Hematopoietic multipotent progenitor cell treated with erythropoietin and hydrocortisone succinate and interleukin-3 and kit ligand, for 15 days (in vitro differentiated cells): ENCODE measurements at places on chromosomes 1 and 21.

DNA sequence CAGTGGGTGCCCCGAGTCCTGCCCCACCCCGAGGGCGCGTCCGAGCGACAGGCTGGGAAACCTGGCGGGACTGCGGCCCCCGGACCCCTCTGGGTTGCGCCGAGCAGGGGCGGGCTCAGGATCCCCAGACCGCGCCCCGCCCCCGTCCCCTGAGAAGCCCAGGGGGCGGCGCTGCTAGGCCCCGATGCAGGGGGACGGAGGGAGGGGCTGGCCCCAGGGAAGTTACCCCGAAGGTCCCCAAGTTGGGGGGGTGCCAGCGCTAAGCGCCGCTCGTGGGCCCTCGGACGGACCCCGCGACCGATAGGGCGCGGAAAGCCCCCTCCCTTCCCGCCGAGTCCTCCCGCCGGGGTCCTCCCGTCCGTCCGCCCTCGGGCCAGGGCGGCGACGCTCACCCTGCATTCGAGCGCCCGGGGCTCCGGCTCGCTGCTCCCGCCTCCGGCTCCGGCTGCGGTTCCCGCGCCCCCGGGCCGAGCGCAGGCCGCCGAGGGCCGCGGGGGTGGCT is 414 bp downstream of the GPR153 start:
- DNase-seq, result no peak

GRCh38 chr1:63023637-63024036 is 239.7 kb downstream of the ATG4C start:
- DNase-seq, result no peak

- DNase-seq, result no peak
Measured at GRCh38 chr1:174569240-174569639, 121.5 kb downstream of the GPR52 start.

DNA sequence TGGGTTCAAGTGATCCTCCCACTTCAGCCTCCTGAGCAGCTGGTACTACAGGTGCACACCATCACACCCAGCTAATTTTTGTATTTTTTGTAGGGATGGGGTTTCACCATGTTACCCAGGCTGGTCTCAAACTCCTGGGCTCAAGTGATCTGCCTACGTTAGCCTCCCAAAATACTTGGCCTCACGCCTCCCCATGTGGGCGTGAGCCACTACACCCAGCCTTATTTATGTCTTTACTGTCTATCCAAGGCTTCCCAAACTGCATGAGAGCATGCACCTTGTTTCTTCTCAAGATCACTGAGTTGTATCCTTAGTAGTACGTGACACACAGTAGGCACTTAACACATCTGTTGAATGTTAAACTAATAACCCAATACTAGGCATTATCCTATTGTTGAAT is 14.2 kb downstream of the WASF2 start:
- DNase-seq, result peak; percentile 34

- no peak for DNase-seq
Measured at GRCh38 chr1:7962014-7962335, 464 bp downstream of the PARK7 start.

- DNase-seq, result no peak
Measured at GRCh38 chr1:3768811-3769390, 3.6 kb upstream of the SMIM1 start.

- DNase-seq, result no peak
Measured at GRCh38 chr1:17914987-17915386, 159.9 kb downstream of the ACTL8 start.

GRCh38 chr1:29599826-29600225 is 363.5 kb downstream of the PTPRU start:
- DNase-seq, result no peak

DNA sequence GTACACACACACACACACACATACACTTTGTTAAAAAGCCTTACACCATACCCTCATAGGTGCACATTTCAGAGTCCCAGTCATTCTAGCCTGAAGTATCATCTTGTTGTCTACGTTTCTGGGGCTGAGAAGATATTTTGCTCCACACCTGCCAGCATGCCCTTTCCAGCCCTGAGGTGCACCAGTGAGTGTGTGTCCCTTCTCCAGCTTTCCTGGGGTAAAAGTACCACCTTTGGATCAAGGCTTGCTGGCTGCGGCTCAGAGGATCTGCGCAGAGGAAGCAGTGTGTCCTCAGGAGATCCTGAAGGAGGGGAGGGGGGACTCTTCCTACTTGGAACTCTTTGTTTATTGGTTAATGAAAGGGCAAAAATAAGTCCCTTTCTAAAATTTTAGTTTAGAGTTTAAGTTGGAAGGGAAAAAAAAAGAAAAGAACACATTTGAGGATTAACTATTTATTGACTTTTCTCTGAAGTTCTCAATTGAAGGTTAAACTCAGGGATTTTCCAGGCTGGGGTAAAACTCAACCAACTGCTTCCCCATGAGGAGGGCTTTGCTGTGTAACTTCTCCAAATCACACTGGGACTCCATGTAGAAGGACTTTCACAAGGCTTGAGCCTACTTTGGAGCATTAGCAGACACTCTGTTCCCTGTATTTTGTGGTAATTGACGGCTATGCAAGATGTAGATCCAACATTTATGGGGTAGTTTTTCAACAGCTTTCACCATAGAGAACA is 200.3 kb upstream of the SGIP1 start:
- DNase-seq, result no peak

GRCh38 chr1:67997746-67998145 is 52.7 kb downstream of the DIRAS3 start:
- no peak for DNase-seq

DNA sequence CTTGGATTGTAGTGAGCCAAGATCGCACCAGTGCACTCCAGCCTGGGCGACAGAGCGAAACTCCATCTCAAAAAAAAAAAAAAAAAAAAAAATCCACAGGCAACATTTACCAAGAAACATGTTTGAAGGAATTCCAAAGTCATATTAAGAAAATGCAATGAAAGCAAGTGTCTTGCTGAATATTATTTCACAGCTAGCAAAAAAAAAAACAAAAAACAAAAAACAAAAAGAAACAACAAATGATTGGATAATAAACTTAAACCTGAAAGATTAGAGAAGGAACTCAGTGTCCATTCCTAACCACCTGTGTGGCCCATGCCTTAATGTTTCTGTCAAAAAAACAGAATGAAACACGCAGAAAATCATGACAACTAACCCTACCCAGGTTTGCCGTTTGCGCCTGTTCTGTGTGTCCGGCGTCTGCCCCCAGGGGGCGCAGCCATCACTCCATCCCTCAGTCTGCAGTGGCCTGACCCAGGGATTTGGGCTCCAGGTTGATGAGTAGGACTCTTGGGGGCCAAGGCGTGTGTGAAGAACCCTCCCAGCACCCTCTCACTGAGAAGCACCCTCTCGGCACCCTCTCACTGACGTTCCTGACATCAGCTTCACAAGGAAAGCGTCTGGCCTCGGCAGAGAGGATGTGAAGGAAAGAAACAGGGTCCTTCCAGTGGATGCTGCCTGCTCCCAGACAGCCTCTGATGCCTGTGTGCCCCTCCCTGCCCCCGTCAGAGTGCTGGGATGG is 19.2 kb upstream of the PTTG1IP start:
- peak; percentile 76 for DNase-seq
